ENCODE measurements at places on chromosomes 13 and 19.

GRCh38 chr19:6091771-6092291 lies 18.5 kb downstream of the RFX2 start:
- DNase-seq: no peak

DNA sequence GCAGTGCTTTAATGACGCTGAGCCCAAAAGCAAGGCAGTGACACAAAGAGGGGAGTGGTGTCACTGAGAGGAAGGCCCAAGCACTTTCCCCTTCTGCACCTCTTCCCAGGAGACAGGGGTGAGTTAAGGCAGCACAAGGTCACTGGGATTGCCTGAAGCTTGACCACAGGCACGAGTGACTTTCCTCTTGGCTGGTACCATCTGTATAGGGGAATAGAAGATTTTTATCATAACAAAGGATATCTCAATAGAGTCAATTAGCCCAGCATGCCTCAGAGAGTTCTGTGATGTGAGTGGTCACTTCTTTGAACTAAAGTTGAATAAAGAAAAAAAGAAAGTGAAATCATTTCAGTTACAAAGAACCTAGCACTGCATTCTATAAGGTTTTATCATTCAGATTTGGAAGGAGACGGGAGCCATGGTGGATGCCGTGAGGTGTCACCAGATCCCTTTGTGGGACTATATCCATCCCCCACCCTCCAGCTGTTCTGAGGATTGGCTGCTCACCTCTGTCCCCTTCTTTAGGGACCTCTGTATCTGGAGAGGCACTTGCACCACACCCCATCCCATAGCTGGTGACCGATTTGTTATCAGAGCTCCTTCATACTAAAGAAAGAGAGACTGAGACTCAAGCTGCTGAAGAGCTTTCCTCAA lies 291.2 kb downstream of the DCT start:
- DNase-seq: no peak

DNA sequence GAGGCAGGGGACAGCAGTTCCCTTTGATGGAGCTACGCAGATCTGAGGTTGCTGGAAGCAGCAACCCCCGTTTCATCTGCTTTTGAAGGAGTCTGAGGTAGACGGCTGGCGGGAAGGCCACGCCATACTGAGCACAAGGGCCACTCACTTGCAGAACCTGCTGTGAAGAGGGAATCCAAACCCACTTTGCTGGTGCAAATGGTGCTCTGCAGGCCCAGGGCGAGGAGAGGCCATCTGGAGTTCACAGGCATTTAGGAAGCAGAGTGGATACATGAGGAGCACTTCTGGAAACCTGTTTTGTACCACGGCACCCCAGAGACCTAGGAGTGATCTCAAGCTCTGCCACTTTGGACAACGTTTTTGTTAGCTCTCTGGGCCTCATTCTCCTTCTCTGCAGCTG lies 227.8 kb downstream of the UQCRFS1 start:
- DNase-seq: no peak

DNA sequence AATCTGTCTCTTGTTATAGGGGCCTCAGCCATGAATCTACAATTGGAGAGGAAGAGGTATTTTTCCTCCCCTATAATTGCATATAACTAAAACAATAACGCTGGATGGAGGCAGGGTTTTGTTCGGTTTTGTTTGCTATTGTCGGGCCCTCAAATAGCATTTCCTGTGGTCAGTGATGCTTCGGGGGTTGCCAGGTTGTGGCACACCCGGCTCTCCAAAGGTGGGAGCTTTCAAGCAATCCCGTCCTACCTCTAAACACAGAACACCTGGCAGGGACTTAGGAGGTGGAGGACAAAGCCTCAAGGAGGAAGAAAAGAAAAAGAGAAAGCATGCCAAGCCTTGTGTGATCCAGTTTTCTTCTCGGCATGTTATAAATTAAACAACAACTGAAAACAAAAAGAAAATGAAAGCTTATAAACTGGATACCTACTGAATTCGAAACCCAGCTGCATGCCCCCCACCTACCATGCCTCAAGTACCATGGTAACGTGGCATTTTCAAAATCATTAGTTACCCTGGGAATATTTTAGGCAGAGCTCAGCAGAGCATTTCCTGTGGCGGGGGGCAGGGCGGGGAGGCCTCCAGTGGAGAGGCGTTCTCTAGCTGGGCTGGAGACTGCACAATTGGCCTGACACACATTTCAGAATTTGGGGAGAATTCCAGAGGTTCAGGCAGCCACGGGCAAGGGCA lies 213.8 kb downstream of the DCLK1 start:
- no peak for DNase-seq

DNA sequence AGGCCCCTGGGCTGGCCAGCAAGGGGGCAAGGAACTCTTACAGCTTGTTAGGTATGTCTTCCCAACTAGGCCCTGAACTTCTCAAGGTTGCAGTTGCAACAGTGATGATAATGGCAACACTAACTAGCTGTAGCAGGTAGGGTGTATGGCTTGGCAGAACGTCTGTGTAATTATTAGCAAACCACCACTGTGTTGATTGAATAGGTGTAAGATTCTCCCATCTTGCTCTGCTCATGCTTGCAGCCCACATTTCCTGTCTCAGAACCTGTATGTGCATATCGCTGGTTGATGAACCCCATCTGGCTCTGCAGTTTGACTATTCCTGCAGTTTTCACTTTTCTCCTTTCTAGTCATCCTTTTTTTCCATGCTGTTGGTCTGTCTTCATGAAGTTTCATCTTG lies 178.8 kb downstream of the KATNAL1 start:
- DNase-seq: no peak

DNA sequence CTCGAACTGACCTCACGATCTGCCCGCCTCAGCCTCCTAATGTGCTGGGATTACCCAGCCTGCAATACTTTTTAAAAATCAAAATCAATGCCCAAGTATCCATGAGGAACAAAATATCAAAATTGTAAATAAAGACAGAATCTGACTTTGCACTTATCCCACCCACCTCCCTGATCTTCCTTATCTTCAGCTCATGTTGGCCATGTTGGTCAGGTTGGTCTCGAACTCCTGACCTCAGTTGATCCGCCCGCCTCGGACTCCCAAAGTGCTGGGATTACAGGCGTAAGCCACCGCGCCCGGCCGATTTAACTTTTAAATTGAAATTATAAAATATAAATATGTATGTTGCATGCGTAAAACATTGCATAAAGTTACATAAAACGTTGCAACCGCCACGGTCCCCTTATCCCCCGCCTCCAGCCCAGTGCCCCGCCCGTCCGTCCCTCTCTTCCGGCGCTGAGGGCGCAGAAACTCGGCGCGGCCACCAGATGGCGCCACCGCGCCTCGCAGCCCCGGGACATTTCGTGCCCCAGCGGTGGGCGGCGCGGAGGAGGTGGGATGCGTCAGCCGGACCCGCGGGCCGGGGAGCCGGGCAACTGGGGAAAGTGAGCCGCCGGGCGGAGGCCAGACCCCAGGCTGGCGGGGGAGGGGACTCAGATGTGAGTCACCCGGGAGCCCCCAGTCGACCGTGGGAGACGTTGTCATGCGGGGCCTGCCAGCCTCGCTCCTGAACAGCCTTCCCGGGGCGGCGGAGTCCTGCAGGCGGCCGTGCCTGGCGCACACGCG lies 1.5 kb upstream of the GADD45B start:
- peak; percentile 37 for DNase-seq

DNA sequence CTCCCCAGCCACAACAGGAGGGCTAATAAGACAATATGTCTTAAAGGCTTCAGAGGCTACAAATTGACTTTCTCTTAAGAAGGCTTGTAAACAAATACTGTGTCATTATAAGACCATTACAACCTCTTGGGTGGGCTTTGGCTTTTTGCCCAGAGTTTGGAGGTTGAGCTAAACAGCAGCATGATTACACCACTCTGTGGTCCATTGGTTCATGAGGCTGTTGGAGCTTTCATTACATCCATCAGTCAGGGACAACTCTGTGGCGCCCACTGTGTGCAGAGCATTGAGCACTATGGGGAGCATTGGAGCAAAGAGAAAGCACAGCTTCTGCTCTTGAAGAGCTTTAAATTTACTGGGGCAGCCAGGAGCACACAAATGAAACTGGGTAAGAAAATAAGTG lies 75.9 kb downstream of the TNFSF11 start:
- peak; percentile 47 for DNase-seq

DNA sequence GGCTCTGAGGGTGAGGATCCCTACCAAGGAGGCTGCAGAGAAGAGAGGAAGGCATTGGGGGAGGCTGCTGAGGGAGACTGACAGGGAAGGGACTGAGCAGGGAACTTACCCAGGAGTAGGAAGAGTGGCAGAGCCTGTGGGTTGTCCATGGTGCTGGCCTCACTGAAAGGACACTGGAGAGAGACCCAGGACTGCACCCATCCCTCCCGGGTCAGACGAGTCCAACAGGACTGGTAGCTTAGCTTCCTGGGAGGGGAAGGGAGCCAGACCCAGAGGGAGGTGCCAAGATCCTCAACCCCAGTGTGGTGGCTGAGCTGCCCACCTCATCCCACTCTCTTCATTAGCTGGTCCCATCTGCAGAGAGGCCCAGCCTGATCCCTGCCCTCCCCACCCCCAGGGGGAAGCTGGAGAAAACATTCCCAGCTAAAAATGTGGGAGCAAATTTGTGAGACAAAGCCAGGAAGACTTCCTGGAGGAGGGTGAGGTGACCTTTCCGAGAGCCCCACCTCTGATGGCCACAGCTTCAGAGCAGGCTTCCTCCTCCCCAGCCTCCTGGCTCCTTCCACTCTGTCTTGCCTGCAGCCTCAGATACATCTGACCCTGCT lies at the start of gene VSIG10L:
Gene VSIG10L (minus strand): TSS at position 164 of the 605 bp plus-strand sequence. CDS start 15 bp downstream, at position 149.
- DNase-seq: no peak

GRCh38 chr19:7897292-7897691 lies 6.4 kb upstream of the MAP2K7 start:
- DNase-seq: no peak

DNA sequence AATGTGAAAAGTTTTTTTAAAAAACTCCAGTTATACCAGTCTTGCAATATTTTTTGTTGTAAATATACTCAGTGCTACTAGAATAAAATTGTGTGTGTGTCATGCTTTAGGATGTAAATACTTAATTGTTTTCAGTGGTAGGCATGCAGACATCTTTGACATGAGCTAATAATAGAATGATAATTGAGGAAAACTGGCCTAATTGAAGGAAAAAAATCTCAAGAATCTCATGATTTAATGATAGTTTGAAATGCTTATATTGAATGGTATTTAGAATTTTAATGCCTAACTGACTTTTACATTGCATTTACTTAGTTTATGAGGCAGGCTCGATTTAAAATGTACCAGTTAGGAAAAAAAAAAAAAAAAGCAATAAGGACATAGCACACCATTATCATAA lies 3.2 kb upstream of the MAB21L1 start:
- DNase-seq: no peak
